Stimulated activated CD4-positive, alpha-beta T cell treated with anti-CD3 and anti-CD28 coated beads, Interleukin-15, amount 100 ng/mL, for 48 hours (primary cell): ENCODE measurements at places on chromosomes 5 and 9.

DNA sequence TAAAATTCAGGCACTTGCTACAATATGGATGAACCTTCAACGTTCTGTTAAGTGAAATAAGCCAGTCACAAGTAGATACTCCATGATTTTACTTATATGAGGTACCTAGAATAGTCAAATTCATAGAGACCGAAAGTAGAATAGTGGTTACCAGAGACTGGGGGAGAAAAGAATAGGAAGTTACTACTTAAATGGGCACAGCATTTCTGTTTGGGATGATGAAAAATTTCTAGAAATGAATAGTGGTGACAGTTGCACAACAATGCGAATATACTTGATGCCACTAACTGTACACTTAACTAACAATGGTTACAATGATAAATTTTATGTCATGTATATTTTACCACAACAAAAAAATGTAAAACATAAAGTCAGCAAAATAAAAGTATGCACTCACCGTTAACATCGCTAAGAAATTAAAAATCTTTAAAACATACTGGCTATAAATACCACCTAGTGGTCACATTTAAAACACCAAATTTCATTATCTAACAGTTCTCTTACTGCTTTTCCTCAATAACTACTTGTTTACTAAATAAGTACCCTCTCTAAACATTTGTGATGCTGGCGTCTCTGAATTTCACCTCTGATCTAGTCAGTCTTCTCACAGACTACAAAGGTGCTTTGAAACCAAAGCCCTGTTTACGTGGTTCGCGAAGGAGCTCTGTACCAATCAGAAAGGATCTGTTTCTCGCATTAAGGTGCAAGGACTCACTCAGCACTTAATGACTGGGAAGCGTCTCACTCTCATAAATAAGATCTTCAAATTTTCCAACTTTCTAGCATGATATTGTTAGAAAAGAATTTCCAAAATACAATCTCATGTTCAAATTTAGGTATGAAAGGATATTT, 22.7 kb downstream of the KIF3A start:
- no peak for DNase-seq

- no peak for DNase-seq
Measured at GRCh38 chr5:91177639-91178038, 205.5 kb downstream of the ARRDC3 start.

DNA sequence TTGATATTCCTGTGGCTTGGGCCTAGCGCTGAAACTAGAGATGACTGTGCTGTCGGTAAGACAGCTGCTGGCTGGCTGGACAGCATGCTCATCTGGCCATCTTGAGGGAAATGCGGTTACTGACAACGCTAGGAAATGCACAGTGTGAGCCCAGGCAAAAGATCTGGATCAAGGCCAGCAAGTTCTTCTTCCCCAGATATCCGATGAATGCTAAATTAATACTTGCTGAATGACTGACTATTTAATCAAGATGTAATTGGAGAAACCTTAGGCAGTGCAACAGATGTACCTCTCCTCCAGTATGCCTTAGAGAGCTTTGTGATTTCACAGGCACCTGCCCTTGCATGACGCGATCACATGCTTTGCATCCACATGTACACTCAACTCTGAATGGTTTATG, 659.1 kb downstream of the EFNA5 start:
- no peak for DNase-seq

DNA sequence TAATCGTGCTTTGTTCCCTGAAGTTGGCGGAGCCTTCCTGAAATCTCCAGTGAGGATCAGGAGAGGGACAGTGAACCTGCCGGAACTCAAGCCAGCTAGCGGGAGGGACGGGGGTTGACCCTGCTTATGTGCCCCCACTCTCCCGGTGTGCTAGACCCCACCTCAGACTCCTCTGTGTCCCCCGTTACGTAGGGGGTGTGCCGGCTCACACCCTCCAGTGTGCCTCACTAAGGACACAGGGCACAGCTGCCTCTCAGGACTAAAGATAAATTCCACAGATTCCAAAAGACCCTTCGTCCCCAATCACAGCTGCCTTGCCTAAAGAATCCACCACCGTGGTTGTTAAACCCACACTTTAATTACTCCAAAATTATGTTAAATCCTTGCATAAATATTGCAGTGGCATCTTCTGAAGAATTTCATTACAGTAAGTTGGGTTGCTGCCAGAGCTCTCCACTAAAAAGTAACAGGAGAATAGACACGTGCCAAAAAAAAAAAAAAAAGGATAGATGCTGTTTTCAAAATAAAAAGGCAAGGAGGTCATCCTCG, 73.7 kb downstream of the GTF3C4 start:
- no peak for DNase-seq

DNA sequence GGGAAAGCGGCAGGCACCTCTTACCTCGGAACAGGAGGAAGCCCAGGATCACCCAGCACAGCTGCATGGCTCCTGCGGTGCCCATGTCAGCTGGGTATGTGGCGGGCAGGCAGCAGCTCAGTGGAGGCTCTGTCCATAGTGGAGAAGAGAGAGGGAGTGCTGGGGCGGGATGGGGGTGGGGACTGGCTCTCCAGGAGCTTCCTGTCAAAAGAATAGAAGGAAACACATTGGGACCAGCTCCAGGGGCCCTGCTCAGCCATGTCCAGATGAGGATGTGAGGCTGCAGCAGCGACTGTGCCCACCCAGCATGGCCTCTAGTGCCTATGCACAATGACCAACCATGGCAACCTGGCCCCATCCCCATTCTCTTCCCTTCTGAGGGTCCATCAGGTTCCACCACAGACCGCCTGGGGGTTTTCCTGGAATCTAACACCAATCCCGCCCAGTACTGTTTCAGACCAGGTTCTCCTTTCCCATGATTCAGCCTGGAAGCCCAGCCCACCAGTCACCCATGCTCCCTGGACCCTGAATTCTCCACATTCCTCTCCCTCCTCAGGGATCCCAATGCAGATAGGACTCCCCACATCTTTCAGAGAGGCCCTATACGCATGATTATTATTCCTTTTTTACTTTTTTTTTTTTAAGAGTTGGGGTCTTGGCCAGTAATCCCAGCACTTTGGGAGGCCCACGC, at the start of gene ECSCR:
TSS of gene ECSCR (minus strand) at position 158 of the 691 bp plus-strand sequence. CDS start at position 85, 73 bp downstream.
- DNase-seq: no peak

DNA sequence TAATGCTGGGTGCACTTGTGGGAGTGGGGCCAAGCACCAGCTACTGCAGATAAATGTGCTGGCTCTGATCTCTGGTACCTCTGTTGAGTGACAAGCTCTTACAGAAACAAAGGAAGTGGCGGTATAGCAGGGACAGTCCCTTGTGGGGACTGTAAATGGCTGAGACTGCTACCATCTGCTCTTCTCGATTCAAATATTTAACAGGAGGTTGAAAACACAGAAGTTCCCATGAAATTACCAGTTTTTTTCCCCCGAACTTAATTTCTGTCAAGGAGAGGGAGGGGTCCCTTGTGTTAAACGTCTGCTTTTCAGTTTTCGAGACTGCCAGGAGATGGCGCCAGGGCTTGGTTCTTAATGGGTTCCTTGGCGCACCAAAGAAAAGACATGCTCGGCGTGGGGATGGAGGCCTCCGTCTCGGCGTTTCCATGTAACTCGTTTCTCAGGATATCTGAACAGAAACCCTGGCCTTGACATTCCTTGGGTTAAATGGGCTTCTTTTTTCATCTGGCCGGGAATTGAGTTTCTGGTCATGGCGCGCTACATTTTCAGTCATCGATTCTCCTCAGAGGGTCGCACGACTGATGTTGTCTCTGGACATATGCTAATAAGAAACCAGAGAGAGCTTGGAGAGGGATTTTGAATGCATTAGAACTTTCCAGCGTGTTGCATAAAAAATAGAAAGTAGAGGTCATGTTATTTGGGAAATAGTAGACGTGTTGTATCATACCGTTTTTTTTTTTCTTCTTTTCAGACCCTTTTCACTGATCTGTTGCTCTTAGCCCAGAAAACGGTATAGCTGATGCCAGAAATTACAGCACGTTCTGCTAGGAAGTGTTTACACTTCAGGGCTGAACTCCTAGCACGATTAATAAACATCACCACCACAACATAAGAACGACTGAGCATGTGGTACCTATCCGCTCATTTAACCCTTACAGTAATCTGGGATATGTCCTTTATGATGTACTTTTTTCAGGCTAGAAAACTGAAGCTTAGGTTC, 64.0 kb downstream of the CARTPT start:
- peak; percentile 62 for DNase-seq

GRCh38 chr5:144122641-144123040, 47.8 kb downstream of the YIPF5 start:
- no peak for DNase-seq

GRCh38 chr5:103211576-103212561, 46.7 kb upstream of the MACIR start:
- no peak for DNase-seq

- DNase-seq: no peak
Measured at GRCh38 chr5:14097998-14098471, 45.1 kb upstream of the TRIO start.

DNA sequence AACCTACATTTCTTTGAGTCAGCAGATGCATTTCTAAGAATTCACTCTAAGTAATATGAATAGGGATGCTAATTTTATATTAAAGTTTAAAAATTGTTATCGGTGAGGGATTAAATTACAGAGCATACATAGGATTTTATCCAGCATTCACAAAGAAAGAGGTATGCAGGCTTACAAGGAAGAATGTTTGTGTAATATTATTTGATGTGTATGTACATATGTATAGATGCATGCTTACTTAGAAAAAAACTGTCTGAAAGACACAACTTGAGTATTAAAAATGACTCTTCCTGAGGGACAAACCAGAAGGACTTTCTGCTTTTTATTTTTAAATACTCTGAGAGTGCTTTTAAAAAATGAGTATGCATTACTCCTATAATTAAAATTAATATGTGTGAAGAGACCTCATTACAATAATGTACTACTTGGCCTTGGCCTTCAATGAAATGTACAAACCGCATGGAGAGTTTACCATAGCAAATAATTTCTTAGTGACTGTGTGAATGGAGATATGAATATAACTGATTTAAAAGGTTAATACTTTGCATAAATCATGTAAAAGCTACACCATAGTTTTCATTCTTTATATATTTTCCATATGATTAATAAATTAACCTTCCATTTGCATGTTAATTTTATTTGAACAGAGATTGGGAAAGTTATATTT, 77.0 kb downstream of the GDA start:
- DNase-seq: no peak

GRCh38 chr5:91983869-91984268, 600.8 kb upstream of the ARRDC3 start:
- DNase-seq: no peak

DNA sequence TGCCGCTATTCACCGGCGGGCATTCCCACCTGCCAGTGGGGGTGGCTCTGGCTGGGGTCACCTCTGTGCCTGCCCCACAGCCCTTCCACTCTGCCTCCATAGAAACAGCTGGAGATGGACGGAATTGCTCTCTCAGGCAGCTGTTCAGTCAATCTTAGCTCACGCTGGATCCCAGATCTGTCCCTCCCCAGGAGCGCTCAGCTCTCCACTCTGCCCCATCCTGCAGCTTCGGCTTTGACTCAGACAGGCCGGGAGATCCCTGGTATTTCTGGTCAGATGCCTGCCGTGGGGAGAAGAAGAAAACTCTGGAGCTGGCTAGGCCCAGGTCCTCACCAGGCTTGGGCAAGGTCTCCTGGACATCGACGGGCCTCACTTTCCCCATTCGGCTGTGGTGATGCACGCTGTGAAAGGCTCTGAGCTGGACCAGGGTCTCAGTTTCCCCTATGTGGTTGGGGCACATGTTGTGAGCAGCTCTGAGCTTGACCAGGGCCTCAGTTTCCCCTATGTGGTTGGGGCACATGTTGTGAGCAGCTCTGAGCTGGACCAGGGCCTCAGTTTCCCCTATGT, 7.6 kb upstream of the SLC9A3 start:
- DNase-seq: no peak

DNA sequence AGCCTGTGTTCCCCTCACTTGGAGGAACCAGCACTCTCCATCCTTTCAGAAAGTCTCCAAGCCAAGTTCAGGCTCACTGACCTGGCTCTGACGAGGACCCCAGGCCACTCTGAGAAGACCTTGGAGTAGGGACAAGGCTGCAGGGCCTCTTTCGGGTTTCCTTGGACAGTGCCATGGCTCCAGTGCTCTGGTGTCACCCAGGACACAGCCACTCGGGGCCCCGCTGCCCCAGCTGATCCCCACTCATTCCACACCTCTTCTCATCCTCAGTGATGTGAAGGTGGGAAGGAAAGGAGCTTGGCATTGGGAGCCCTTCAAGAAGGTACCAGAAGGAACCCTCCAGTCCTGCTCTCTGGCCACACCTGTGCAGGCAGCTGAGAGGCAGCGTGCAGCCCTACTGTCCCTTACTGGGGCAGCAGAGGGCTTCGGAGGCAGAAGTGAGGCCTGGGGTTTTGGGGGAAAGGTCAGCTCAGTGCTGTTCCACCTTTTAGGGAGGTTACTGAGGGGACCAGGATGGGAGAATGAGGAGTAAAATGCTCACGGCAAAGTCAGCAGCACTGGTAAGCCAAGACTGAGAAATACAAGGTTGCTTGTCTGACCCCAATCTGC, 4.7 kb upstream of the NUP214 start:
- no peak for DNase-seq

DNA sequence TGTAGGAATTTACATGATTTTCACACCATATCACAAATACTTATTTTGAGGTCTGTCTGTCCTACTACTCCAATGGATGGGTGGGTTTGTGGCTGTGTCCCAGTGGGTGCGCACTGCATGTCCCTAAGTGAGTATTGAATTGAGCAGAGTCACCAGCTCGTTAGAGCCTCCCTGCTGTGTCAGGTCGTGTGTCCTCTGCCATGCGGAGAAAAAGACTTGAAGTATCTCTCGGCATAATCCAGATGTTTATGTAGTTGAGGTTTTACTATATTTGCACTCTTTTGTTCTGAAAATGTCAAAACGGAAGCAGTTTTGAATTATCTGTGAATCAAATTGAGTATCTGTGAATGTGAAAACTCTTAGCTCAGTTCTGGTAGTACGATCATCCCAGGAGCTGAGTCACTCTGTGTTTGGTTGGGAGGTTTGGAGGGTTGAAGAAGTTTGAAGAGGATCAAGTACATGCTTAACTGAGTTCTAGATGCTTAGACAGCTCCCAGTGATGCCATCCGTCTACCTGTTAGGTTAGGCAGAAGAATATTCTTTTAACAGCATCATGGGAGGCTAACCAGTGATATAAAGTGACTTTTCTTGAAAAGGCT, 194.2 kb downstream of the TENT4A start:
- no peak for DNase-seq

- DNase-seq: no peak
Measured at GRCh38 chr9:90801973-90802322, 329 bp downstream of the SYK start.

DNA sequence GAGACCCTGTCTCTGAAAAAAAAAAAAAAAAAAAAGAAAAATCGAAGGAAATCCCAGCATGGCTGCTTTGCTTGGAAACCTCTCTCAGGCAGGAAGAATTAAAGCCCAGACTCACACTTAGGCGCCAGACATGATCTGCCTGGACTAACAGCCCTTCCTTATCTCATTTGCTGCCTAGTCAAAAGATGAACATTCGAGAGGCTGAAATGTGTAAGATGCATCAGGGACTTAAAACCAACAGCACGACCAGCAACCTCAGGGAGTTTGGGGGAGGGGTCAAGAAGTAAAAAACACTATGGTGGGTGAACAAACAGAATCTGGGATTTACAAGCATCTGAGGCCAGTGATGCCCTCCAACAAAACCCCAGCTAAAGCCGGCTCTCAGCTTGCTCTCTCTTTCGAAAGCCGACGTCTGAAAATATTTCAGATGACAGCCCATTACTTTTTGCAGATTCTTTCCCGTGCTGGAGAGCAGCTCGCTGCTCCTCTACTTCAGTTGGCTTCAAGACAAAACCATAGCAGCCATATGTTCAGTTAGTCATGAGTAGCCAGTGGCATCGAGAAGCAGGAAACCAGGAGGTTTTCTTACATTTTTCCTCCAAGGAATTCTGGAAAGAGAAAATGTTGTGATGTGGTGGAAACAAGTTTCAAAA, 249.9 kb downstream of the MARCHF11 start:
- DNase-seq: no peak
